Stimulated activated CD4-positive, alpha-beta T cell treated with anti-CD3 and anti-CD28 coated beads, TNF-alpha, amount 100 ng/mL, for 24 hours (primary cell): ENCODE measurements at places on chromosomes 1 and 21.

DNA sequence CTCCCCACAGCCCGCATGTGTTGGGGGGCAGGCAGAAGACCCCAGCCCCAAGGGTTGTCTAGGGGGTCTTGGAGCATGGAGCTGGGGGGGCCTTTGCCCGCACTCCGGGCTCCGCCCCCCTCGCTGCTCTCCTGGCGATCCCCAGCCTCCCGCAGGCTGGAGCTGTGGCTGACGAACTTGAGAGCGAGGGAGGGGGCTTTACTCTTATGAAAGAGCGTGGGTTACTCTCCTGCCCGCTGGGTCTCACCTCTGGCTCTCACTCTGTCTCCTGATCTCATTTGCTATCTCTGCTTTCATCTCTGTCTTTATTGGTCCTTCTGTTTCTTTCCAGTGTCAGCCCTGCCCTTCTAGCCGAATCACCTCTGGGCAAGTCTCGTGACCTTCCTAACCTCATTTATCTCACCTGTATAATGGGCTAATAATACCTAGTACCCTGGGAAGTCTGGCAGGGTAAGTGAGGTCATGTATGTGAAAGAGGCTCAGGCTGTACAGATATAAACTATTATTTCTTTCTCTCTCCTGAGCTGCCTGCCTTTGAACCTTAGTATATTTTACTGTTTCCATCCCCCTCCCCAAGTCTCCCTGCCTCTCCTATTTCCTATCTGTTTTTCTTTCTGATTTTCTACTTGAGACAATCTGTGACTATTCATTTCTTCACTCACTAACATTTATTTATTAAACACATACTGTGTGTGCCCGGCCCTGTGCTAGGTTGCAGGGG lies 731 bp downstream of the EFNA4 start:
- no peak for DNase-seq

GRCh38 chr1:46903481-46903880 lies 37.8 kb downstream of the CYP4A11 start:
- DNase-seq, result no peak

GRCh38 chr1:213685992-213686582 lies 301.7 kb upstream of the PROX1 start:
- DNase-seq, result no peak

DNA sequence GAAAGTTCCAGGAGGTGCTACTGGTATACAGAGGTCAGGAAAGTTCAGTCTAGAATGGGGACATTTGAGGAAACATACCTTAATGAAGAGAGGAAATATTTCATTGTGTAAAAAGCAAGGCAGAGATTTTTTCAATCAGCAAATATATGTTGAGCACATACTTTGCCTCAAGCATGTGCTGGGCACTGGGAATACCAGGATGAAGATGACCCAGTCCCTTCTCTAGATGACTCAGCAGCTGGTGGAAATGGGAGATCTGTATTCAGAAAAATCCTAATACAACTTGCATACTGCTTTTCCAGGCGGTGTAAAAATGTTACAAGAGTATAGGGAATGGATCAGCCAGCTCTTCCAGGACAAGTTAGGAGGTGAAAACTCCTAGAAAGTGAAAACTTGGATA lies 229.3 kb downstream of the FGGY start:
- no peak for DNase-seq

GRCh38 chr1:50426702-50427085 lies 3.5 kb upstream of the DMRTA2 start:
- no peak for DNase-seq

- DNase-seq, result peak; percentile 7
Observed at GRCh38 chr1:10755970-10756521, 40.4 kb downstream of the CASZ1 start.

- DNase-seq, result no peak
Observed at GRCh38 chr21:44329086-44329889, 9.9 kb downstream of the CFAP410 start.

GRCh38 chr1:94009304-94009703 lies 100.1 kb upstream of the GCLM start:
- no peak for DNase-seq

- DNase-seq, result no peak
Observed at GRCh38 chr1:10152709-10153284, 57.6 kb upstream of the KIF1B start.

GRCh38 chr1:58704616-58705021 lies 4.8 kb upstream of the MYSM1 start:
- no peak for DNase-seq

DNA sequence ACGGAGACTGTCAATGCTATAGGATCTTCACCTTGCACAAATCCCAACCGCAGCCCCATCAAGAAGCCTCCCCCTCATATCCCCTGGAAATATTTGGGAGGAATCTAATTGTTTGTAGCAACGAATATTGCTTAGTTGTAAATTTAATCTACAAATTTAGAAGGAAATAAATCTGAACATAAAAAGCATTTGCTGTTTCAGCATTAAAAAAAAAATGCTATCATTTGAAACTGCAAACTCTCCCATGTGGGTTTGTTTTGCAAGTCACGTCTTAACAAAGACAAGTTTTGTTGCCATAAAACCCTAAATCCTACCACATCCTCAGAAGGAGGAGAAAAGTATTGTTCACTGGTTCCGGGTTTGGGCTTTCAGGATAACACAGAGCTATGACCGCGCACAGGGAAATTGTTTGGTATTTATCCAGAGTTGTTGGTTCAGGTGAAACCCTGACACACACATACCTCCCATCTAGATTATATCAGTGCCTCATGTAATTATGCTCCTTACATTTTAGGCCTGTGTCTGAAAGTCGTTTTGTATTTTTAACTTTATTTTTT lies 279.6 kb downstream of the TM2D1 start:
- no peak for DNase-seq

GRCh38 chr1:200180821-200181220 lies 153.3 kb downstream of the NR5A2 start:
- no peak for DNase-seq

DNA sequence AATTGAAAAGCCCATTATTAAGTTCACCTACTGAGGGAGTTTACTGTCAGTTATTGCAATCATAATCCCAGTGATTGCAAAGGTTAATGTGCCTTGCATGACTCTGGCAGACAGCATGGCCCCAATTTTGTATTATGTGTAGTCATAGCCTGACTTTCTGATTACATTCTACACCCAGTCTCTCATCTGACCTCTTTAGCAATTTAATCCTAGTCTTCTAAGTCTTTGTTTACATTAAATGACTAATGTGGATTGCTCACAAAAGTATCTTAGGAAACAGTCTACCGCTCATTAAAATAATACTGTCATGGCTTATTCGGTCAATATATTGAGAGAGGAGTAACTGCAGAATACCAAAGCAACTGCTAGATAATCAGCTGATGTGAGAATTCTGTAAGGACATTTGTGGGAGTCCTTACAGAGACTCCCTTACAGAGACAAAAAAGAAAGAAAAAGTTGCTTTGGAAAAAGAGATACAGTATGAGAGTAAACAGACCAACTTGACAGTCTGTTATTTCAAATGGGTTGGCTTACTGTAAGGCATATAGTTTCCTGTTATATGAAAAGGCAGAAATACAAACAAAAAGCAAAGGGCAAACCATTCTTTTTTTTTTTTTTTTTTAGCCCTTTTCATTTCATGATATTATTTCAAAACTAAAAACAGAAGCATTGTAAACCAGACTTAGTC lies 42.8 kb downstream of the SMG7 start:
- no peak for DNase-seq
